ENCODE measurements at places on chromosomes 7 and 10.

GRCh38 chr10:97798958-97799610 lies 27.3 kb upstream of the SFRP5 start:
- peaks cover 16% of the 10 kb centered on the region for H3K4me1 ChIP-seq
- no peaks in the 10 kb centered on the region for H3K27me3 ChIP-seq
- no peak overlapping the region for H3K27ac ChIP-seq

DNA sequence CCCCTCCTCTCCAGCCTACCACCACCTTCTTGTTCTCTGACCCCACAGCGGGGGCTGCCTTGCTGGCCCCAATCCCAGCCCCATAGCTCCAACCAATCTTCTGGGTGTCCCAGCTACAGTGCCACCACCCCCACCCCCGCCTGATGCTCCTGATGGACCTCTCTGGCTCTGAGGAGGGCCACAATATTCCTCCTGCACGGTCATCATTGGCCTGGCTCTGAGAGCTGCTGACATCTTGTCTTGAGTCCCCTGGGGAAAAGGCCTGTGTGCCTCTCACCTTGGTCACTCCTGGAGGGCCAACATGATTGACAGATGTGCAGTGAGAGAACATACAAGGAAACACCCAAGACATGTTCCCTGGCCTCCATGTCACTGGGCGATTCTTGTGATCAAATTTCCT lies 7.6 kb downstream of the GDF2 start:
- H3K27ac ChIP-seq, result no peak overlapping the region
- H3K36me3 ChIP-seq, result no peaks in the 10 kb centered on the region
- H3K4me1 ChIP-seq, result no peaks in the 10 kb centered on the region
- H3K4me3 ChIP-seq, result no peak overlapping the region

DNA sequence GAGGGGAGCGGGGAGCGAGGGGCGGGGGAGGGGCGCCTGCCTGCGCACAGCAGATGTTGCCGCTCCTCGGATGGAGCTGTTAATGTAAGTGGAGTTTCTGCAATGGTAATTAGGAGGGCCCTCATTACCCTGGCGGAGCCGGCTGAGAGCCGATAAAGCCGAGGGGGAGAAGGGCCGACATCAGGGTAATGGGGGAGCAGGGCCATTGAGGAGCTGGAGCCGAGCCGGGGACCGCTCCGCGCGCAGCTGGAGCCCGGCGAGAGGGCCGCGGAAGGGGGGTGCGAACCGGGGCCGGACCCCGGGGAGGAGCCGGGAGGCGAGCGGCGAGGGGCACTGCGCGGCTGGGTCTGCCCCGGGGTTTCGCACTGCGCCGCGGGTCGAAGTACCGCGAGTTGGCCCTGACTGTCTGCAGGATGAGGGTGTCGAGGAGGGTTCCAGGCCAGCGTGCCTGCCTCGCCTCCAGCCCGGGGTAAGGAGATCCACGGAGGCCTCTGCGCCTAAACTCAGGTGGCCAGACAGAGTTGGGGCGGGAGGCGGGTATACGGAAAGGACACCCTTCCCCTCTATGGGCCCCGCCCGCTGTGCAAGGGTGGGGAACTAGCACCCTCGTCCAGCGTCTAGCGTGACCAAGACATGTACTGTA lies 55.0 kb upstream of the LBX1 start:
- H3K4me3 ChIP-seq, result no peak overlapping the region
- no peak overlapping the region for H3K27ac ChIP-seq
- DNase-seq, result no peak

DNA sequence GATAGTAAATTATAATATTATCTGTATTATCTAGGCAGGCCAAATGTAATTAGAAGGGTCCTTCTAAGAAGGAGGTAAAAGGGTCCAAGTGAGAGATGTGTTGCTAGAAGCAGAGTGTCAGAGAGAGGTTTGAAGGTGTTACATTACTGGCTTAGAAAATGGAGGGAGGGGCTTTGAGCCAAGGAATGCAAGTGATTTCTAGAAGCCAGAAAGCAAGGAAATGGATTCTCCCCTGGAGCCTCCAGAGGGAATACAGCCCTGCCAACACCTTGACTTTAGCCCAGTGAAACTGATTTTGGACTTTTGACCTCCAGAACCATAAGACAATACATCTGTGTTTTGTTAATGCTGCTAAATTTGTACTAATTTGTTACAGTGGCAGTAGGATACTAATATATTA lies 97.9 kb upstream of the IL6 start:
- DNase-seq, result no peak
- no peak overlapping the region for H3K27ac ChIP-seq
- H3K4me1 ChIP-seq, result no peaks in the 10 kb centered on the region
- peaks cover 34% of the 10 kb centered on the region for H3K27me3 ChIP-seq
- H3K4me3 ChIP-seq, result no peak overlapping the region

- H3K27me3 ChIP-seq, result peaks cover 51% of the 10 kb centered on the region
- no peak overlapping the region for H3K27ac ChIP-seq
- no peak overlapping the region for H3K4me3 ChIP-seq
- no peak for DNase-seq
- H3K4me1 ChIP-seq, result no peaks in the 10 kb centered on the region
Observed at GRCh38 chr7:51314726-51315125, 1.9 kb downstream of the COBL start.

- H3K36me3 ChIP-seq, result no peaks in the 10 kb centered on the region
- H3K27ac ChIP-seq, result no peak overlapping the region
- H3K27me3 ChIP-seq, result peaks cover 78% of the 10 kb centered on the region
- no peaks in the 10 kb centered on the region for H3K4me1 ChIP-seq
- no peak overlapping the region for H3K4me3 ChIP-seq
Observed at GRCh38 chr7:43137811-43138210, 25.4 kb downstream of the HECW1 start.

GRCh38 chr10:48773580-48773979 lies 88.9 kb downstream of the WDFY4 start:
- H3K27ac ChIP-seq, result no peak overlapping the region
- no peaks in the 10 kb centered on the region for H3K4me1 ChIP-seq
- no peak overlapping the region for H3K4me3 ChIP-seq
- no peak for DNase-seq
- peaks cover 12% of the 10 kb centered on the region for H3K27me3 ChIP-seq

DNA sequence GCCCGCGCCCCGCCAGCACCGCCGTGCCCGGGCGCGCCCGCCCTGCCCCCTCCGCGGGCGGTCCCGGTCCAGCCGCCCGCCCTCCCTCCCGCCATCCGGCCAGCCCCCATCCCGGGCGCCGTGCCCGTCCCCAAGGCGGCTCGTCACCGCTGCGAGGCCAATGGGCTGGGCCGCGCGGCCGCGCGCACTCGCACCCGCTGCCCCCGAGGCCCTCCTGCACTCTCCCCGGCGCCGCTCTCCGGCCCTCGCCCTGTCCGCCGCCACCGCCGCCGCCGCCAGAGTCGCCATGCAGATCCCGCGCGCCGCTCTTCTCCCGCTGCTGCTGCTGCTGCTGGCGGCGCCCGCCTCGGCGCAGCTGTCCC lies at the start of gene HTRA1:
HTRA1 (plus strand) TSS at position 187 of the 362 bp plus-strand sequence; CDS start at position 287, 100 bp downstream.
- H3K27me3 ChIP-seq, result peaks cover 78% of the 10 kb centered on the region
- DNase-seq, result no peak
- peaks cover 13% of the 10 kb centered on the region for H3K4me1 ChIP-seq
- no peak within 1 kb of the TSS for H3K27ac ChIP-seq
- H3K4me3 ChIP-seq, result peak within 1 kb of the TSS; percentile 79
- H3K36me3 ChIP-seq, result no peaks in the 10 kb centered on the region

- no peak overlapping the region for H3K4me3 ChIP-seq
- no peaks in the 10 kb centered on the region for H3K4me1 ChIP-seq
- no peak overlapping the region for H3K27ac ChIP-seq
- H3K36me3 ChIP-seq, result no peaks in the 10 kb centered on the region
Observed at GRCh38 chr7:104231054-104232046, 23.5 kb upstream of the ORC5 start.

GRCh38 chr7:151735186-151735850 lies 141.6 kb downstream of the PRKAG2 start:
- H3K4me1 ChIP-seq, result peaks cover 9% of the 10 kb centered on the region
- no peaks in the 10 kb centered on the region for H3K27me3 ChIP-seq
- H3K4me3 ChIP-seq, result no peak overlapping the region
- DNase-seq, result no peak
- no peaks in the 10 kb centered on the region for H3K36me3 ChIP-seq

DNA sequence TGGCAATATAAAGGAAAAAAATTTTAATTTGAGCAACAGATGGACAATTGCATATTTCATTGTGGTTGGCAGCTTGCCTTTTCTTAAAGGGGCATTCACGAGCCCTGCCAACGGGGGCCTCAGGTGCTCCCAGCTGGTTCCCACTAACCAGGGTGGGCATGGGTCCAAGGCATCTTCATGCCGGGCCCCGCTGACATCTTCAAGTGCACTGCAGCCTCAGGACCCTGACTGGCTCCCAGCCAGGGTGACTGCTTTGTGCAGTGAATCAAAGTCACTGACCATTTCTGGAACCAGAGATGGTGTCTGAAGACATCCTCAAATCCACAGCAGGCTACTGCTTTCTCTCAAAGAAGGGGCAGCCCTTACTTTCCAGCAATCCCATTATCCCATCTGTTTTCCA lies 275.2 kb upstream of the MGMT start:
- peaks cover 50% of the 10 kb centered on the region for H3K27me3 ChIP-seq
- no peak overlapping the region for H3K27ac ChIP-seq
- H3K4me3 ChIP-seq, result no peak overlapping the region
- no peak for DNase-seq

- H3K4me3 ChIP-seq, result no peak overlapping the region
- DNase-seq, result no peak
- peaks cover 23% of the 10 kb centered on the region for H3K4me1 ChIP-seq
- H3K36me3 ChIP-seq, result peaks cover 57% of the 10 kb centered on the region
Observed at GRCh38 chr7:128311013-128311412, 32.7 kb downstream of the RBM28 start.

GRCh38 chr10:1737222-1738061 lies at the start of gene ADARB2:
TSS of gene ADARB2 (minus strand) at chr10:1737525.
- H3K36me3 ChIP-seq, result no peaks in the 10 kb centered on the region
- no peaks in the 10 kb centered on the region for H3K4me1 ChIP-seq
- H3K4me3 ChIP-seq, result no peak within 1 kb of the TSS
- H3K27ac ChIP-seq, result no peak within 1 kb of the TSS
- peaks cover 84% of the 10 kb centered on the region for H3K27me3 ChIP-seq
- DNase-seq, result no peak

- no peak for DNase-seq
- peaks cover 7% of the 10 kb centered on the region for H3K4me1 ChIP-seq
- no peak overlapping the region for H3K4me3 ChIP-seq
- H3K36me3 ChIP-seq, result peaks cover 9% of the 10 kb centered on the region
- no peaks in the 10 kb centered on the region for H3K27me3 ChIP-seq
Observed at GRCh38 chr7:139588632-139589031, 65.1 kb downstream of the CLEC2L start.

GRCh38 chr10:79385392-79385795 lies 38.1 kb downstream of the PPIF start:
- no peaks in the 10 kb centered on the region for H3K4me1 ChIP-seq
- no peaks in the 10 kb centered on the region for H3K27me3 ChIP-seq
- H3K27ac ChIP-seq, result no peak overlapping the region
- no peak overlapping the region for H3K4me3 ChIP-seq
